ENCODE measurements at places on chromosomes 12 and 14.

DNA sequence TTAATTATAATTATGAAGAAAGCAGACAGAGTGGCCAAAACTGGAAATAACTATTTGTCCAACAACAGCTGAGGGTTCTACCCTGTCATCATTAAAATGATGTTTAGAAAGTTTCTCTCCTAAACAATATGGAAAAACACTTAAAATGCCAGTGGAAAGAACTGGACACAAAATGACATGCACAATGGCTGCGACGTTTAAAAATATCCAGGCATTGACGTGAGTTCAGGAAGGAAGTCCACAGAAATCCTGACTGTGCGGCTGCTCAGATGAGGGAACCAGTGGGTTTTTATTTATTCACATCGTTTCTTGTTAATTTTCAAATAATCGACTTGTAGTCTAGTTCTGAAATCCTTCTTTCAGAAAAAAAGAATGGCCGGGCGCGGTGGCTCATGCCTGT is 58.3 kb downstream of the CCNK start:
- no peak for DNase-seq

DNA sequence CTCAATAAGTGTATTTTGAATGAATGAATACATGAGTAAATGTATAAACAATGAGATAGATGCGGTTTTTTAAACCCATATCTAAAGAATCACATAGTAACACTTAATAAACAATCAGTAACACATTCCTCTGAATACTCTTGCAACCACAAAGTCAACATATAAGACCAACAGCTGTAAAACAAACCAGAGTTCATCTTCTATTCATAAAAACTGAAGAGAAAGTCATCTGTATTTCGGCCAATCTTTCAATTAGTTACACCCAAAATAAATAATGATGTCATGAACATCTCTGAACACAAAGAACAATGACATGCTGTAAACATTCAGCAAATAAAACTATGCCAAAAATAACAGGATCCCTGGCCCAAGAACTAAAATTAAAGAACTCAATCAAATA is 47.2 kb downstream of the ARMH4 start:
- DNase-seq, result no peak

GRCh38 chr12:19576506-19577280 is 137.4 kb downstream of the AEBP2 start:
- no peak for DNase-seq

DNA sequence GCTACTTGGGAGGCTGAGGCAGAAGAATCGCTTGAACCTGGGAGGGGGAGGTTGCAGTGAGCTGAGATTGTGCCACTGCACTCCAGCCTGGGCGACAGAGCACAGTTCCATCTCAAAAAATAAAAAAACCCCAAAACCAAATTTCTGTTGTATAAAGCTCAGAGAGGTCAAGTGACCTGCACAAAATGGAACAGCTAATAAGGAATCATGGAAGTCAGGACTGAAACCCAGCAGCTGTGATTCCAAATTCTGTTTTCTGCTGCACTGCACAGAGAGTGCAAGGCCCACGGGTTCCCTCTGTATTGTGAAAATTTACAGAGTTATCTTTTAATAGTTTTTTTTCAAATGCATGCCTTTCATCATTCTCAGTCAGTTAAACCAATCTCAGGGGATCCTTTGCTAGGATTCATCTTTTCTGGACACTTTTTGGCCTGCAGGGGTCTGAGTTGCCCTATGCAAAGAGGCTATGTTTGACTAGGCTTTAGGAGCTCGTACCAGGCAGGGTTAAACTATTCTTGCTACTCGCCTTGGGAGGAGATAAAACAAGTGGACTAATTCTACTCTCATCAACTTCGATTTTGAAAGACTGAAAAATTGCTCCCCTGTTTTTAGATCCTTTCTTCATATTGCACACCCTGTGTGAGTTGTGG is 26.1 kb upstream of the AACS start:
- no peak for DNase-seq

Measured in T-helper 2 cell treated with Interferon-gamma antibody and Interleukin-4, amounts not matched to agents 5 μg/mL and 100 μg/mL, for 36 hours (primary cell).